NCI-H446 treated with DMSO at 0.1 percent for 48 hours (cell line): ENCODE measurements at places on chromosomes 4 and X.

- DNase-seq, result no peak
Observed at GRCh38 chrX:17160975-17161374, 214.0 kb upstream of the NHS start.

DNA sequence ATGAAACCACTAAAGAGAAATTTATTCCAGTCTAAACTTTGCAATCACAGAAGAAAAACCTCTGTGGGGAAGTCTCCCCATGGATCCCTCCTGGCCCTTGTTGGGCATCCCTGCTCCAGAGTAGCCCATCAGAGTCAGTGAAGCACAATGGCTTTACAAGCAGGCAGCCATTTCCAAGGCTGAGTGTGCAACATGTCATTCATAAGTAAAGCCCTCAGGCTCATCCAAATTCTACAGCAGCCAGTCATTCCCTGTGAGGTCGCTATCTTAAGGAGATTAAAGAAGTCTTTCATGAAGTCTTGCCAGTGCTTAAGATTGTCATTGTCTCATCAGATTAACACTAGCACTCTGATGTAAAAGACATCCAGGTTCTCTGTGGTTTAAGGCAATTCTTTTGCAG is 17.0 kb upstream of the MAPK10 start:
- no peak for DNase-seq

- DNase-seq, result no peak
Observed at GRCh38 chr4:80740375-80740774, 290.1 kb upstream of the BMP3 start.

DNA sequence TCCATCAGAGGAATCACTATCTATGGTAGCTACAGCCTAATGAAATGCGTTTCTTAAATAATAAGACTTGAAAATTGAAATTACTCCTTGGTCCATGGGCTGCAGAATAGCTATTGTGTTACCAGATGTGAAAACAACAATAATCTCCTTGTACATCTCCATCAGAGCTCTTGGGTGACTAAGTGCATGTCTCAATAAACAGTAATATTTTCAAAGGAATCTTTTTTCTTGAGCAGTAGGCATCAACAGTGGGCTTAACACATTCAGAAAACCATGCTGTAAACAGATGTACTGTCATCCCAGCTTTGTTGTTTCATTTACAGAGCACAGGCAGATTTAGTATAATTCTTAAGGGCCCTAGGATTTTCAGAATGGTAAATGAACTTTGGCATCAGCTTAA is 67.3 kb downstream of the GLUD2 start:
- DNase-seq, result no peak
